Fibroblast of upper back skin (primary cell): ENCODE measurements at places on chromosomes 13 and 19.
A peak's percentile ranks its signal among the peaks of the same experiment; 100 is the strongest.

- peak; percentile 59 for DNase-seq
Observed at GRCh38 chr13:44843403-44843802, 145.9 kb downstream of the NUFIP1 start.

DNA sequence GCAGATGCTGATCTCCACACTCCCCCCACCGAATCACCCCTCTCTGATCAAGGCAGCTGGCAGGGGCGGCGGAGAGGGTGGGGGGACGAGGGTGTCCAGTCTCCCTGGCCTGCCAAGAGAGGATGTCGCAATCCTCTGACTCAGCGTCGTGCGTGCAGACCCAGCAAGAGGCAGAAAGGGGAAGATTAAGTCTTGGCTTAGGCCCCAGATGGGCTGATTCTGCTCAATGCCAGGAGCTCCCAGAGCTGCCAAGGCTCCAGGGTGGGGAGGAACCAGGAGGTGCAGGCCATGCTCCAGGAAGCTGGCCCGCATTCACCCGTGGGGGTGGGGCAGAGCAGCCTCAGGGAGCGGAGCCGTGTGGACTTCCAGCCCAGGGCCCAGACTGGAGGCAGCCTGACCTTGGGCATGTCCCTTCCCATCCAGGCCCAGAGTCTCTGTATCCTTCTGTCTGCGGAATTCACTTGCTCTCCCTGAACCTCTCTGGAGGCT, 6.6 kb upstream of the BCL3 start:
- DNase-seq = peak; percentile 100

GRCh38 chr13:24503379-24503696, 9.2 kb downstream of the PARP4 start:
- no peak for DNase-seq

GRCh38 chr13:83024232-83024631, 858.0 kb downstream of the SLITRK1 start:
- DNase-seq = no peak

DNA sequence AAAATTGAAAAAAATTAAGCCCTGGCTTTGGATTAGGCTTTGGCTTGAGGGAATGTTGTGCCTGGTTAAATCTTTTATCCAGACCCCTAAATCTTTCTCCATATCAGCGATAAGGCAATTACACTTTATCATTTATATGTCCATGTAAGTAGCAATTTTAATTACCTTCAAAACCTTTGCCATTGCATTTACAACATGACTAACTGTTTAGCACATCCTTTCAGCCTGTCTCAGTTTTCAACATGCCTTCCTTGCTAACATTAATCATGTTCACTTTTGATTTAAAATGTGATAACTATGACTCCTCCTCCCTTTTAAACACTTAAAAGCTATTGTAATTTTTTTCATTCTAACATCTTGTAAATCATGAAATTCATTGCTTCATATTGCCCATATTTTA, 583.7 kb downstream of the SLITRK1 start:
- DNase-seq = peak; percentile 58

- no peak for DNase-seq
Observed at GRCh38 chr19:55641426-55642152, 787 bp downstream of the ZNF580 start.

GRCh38 chr13:48429886-48430285, 17.0 kb upstream of the LPAR6 start:
- DNase-seq = no peak

GRCh38 chr19:9913237-9914000, 22.9 kb downstream of the OLFM2 start:
- no peak for DNase-seq

DNA sequence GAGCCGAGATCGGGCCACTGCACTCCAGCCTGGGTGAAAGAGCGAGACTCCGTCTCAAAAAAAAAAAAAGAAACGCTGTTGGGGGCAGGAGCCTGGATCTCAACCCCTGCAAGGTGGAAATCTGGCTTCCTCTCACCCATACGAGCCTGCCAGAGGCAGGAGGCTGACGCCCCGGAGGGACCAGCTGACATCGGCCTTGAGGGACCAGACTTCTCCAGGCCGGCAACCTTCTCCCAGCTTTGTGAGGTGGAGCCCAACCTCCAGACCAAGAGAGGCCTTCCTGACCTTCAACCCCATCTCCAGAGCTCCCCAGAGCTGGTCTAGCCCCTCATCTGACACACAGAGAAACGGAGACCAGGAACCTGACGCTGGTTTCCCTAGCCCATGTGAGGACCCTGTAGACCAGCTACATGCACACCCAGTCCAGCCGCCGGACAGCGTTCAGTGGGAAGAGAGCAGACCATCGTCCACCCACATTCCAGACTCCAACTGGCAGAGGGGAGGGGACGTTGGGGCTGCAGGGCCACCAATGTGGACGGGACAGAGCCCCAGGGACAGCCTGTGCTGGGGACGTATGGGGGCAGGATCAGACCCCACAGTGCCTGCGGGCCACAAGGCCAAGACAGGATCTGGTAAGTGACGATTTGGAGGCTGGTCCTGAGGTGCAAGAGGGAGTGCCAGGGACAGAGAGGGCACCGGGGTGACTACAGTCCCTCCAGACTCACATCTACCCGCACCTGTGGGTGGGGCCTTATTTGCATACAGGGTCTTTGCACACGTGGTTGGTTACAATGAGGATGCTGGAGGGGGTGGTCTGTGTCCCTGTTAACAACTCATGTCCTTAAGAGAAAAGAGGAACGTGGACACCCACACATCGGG, 11.4 kb downstream of the SBNO2 start:
- DNase-seq = no peak

DNA sequence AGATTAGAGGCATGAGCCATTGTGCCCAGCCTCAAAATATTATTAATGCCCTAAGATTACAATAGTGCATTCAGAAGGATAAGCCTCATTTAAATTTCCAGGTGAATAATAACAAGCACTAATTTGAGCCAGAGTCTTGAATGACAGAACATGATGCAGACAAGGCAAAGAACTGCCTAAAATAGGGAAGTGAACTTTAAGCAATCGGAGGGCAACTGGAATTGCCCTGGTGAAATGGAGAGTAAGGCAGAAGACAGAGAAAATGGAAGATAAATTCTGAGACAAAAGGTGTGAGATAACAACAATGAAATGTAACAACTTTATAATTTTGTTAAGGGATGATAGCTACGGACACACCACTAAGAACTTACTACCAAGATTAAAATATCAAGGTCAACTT, 199.9 kb downstream of the DIAPH3 start:
- DNase-seq = no peak

DNA sequence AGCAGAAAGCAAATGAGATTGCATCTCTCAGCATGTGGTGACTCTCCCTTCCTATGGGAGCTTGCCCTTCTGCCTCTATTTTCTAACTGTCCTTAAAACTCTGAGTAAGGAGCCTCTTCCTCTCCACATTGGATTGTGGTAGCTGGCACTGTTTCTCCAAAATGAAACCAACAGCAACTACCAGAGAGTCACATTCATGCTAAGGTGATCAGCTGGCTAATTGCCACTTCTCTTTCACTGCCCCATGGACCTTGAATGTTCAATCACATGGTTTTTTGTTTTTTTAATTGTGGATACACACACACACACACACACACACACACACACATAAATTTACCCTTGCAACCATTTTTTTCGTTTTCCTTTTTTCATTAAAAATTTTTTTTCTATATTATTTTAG, 154.7 kb upstream of the TSC22D1 start:
- DNase-seq = no peak

- no peak for DNase-seq
Observed at GRCh38 chr13:113105032-113105920, at the start of gene F7. TSS of gene F7 (plus strand) at chr13:113105791. CDS start at chr13:113105842, 51 bp downstream.

DNA sequence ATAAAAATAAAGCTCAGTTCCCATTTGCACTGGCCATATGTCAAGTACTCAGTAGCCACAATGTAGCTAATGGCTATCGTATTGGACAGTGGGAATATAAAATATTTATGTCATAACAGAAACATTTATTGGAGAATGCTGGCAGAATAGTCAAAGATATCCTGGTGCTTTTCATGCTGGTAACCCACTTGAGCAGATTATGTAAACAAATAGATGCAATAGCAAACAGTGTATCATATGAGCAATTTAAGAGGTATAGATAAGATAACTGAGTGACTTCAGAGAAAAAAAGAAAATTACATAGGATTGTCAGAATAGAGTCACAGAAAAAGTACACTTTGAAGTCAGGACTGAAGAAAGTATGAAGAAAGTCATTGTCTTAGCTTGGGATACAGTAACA, 426.6 kb downstream of the NDFIP2 start:
- DNase-seq = no peak

DNA sequence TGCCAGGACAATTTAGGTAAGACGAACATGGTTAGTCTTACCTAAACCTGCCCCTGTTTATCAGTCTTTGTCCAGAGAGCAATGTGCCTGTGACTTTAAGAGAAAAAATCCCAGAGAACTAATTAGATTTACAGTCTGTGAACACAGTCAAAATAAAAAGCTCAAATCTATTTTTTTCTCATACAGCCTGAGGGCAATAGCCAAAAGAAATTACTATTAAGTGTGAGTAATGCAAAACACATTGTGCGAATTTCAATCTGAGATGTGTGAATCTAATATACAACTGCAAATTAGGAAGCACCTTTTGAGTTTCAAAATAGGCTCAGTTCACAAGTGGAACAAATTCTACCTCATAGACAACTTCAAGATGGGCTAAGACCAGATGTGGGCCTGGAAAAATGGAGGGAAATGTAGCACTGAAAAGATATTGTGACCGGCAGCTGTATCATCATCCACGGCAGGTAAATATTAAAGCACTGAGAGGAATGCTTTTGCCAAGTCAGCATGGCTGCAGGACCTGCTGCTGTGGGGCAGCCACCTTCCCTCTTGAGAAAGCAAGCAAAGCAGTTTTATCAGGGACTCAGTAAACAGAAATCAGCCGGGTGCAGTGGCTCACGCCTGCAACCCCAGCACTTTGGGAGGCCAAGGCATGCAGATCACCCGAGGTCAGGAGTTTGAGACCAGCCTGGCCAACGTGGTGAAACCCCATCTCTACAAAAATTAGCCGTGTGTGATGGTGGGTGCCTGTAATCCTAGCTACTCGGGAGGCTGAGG, 114.8 kb downstream of the KATNAL1 start:
- no peak for DNase-seq

DNA sequence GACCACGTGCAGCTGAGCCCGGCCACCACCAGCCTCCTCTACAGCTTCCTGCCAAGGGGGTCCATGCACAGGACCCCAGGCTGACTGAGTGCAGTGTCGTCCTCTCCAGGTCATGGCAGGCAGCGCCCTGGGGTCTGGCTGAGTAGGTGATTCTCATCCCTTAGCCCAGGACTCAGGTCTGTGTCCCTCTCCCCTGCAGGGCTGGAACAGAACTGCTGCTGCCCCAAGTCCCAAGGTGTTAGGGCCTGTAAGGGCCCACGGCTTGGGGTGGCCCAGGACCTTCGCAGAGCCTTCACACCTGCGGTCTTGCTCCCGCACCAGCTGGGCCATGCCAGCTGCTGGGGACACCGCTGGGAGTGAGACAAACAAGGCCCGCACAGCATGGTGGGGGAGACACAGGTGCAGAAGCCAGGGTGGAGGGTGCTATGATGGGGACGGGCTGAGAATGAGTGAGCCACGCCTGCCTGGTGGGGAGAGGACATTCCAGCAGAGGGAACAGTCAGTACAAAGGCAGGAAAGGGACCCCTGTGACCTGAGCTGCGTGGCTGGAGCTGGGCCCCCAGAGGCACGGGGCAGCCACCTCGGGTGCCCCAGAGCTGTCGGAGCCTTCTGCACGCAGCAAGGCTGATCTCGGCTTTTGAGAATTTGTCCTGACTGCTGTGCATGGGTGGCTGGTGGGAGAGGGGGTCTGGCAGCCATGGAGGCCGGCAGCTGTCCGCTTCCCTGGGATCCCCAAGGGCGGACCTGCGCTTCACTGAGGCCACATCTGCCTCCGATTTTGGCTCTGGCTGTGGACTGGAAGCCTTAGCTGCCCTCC, 11.9 kb downstream of the PLEKHF1 start:
- no peak for DNase-seq

- no peak for DNase-seq
Observed at GRCh38 chr13:49322702-49323101, 75.0 kb downstream of the CDADC1 start.

DNA sequence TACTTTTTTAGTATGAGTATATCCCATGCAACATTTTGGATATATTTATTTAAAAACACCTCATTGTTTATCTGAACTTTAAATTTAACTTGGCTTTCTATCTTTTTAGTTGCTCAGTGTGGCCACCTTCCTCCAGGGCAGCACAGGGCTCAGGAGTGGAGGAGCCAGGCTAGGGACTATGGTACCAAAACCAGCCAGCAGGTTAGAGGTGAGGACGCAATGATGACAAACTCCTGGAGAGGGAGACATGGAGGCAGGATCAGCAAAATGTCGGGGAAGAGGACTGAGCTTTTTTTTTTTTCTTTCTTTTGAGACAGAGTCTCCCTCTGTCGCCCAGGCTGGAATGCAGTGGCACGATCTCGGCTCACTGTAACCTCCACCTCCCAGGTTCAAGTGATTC, 29.6 kb upstream of the CALM3 start:
- peak; percentile 5 for DNase-seq

DNA sequence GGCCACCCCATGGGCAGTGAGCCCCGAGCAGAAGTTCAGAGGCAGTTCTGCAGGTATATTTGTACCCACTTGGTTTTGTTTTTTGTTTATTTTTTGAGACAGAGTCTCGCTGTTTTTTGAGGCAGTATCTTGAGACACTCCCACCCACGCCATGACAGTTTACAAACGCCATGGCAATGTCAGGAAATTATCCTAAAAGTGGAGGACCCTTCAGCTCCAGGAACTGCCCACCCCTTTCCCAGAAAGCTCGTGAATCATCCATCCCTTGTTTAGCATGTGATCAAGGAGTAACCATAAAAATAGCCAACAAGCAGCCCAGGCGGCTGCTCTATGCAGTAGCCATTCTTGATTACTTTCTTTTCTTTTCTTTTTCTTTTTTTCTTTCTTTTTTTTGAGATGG, 41.0 kb downstream of the CELF5 start:
- no peak for DNase-seq

DNA sequence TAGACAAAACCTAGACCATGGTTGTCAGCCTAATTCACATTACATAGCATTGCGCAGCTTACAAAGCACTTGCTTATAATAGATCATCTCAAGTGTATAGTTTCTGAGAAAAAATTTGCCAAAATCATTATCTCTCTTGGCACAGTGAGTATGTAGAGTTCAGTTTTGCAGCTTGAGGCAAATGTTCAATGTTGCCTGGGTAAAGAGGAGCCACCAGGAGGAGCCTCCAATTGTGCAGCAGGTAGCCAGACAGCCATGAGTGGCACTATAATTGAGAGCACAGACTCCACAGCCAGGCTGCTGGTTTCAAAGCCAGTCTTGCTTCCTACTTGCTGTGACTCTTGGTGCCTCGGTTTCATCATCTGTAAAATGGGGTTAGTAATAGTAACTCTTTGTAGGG, 24.0 kb upstream of the OLFM4 start:
- DNase-seq = no peak
